ENCODE measurements at places on chromosomes 5 and 9.

DNA sequence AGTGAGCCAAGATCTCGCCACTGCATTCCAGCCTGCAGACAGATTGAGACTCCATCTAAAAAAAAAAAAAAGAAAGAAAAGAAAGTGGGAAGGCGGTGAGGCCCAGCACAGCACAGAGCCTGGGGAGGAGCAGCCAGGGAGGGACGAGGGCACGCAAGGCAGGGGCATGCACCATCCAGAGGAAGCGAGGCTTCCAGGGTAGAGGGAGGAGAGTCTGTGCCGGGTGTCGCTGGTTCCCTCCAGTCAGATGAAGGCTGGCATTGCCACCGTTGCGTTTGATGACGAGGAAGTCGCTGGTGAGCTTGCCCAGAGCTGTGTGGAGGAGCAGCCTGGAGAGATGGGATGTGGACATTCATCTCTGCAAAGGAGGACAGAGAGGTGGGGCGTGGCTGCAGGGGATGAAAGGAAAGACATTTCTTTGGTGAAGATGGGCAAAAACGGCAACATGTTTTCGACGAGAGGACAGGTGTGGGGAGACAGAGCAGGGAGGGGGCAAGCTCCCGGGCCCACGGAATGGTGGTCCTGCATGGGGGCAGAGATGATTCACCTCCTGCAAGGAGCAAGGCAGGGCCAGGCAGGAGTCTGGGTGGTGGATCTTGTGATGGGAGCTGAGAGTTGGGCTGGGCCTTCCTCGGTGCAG lies 18.6 kb upstream of the OLFM1 start:
- DNase-seq = no peak

GRCh38 chr5:138543730-138544104 lies 681 bp upstream of the ETF1 start:
- DNase-seq = no peak

GRCh38 chr9:3931996-3932906 lies 367.6 kb downstream of the GLIS3 start:
- no peak for DNase-seq

- no peak for DNase-seq
Observed at GRCh38 chr9:70609542-70610286, 195.3 kb upstream of the KLF9 start.

GRCh38 chr9:129054163-129054851 lies 17.9 kb downstream of the MIGA2 start:
- DNase-seq = no peak

DNA sequence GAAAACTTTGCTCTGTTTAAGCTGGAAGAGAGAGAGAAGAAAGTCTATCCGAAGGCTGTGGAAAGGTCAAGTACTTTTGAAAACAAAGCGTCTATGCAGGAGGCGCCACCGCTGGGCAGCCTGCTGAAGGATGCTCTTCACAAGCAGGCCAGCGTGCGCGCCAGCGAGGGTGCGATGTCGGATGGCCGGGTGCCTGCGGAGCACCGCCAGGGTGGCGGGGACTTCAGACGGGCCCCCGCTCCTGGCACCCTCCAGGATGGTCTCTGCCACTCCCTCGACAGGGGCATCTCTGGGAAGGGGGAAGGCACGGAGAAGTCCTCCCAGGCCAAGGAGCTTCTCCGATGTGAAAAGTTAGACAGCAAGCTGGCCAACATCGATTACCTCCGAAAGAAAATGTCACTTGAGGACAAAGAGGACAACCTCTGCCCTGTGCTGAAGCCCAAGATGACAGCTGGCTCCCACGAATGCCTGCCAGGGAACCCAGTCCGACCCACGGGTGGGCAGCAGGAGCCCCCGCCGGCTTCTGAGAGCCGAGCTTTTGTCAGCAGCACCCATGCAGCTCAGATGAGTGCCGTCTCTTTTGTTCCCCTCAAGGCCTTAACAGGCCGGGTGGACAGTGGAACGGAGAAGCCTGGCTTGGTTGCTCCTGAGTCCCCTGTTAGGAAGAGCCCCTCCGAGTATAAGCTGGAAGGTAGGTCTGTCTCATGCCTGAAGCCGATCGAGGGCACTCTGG lies 32.6 kb downstream of the CD180 start:
- DNase-seq = no peak

DNA sequence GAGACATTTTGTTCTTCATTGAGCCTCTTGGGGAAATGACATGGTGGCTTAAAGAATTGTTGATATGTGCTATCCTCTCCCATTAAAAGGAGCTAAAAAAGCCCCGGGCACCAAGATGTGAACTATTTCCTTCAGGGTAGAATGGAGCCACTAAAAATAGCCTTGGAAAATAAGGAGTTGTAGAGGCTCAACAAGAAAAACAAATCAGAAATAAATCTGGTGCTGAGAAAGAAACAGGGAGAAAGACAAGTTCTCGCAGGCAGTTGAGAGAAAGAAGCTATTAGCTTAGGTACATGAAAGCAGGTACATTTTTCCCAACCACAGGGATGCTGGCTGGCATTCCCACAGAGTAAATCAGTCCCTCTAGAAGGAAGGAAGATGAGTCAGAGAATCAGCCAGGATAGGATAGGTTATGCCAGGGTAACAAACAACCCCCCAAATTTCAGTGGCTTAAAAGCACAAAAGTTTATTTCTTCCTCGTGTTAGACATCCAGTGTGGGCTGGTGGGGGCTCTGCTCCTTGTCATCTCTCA lies 134.6 kb upstream of the ADRA1B start:
- no peak for DNase-seq

GRCh38 chr5:180085837-180086236 lies 14.3 kb upstream of the RNF130 start:
- DNase-seq = no peak

All from stimulated activated CD8-positive, alpha-beta memory T cell treated with anti-CD3 and anti-CD28 coated beads, Interleukin-15, amount 100 ng/mL, for 48 hours (primary cell).